Cortex of kidney (tissue), 1 donor: ENCODE measurements at places on chromosomes 16 and 17.

DNA sequence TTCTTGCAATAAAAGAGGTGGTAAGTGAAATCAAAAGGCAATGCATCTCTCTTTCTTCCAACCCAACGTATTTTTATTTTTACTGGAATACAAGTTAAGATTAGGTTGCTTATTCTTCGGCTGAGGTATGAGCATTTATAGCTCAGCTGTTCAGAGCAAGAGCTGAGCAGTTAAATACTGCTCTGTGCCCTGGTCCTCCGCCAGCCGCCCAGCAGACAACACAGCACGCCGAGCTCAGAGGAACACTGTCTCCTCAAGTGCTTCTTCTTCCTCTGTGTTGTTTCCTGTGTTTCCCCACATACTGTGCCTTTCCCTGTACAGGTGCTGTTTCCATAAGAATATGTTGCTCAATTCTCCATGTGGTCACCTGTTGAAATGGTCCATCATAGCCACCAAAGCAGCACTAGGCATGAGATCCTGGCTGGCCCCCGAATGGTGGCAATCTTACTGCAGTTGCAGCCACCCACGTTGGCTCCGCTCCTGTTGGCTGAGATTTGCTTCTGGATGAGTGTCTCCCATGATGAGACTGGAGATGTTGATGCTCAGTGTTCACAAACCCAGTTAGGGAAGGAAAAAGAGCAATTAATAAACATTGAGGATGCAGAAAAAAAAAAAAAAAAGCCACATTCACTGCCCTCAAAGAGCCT, 515.3 kb downstream of the GRIN2A start:
- no peak for DNase-seq

DNA sequence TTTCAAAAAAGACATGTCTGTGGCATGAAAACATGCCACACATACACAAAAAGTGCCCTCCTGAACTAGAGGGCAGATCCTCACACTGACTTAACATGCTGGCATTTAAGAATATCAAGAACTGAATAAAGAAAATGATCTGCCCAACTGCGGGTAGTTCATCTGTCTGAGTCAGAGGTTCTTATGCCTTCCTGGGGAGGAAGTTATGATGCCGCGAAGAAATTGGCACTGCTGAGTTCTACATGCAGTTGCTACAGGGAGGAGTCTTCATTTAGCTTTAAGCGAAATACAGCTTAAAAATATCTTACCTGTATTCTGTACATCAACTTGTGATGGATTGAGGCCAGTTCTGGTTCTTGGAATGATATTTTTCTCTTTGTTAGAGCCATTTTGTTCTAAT, 6.3 kb downstream of the ALDH3A2 start:
- DNase-seq: no peak

GRCh38 chr17:73838815-73839214, 194.6 kb upstream of the SDK2 start:
- no peak for DNase-seq

- DNase-seq: no peak
These were observed 28.4 kb downstream of the MYH3 start for GRCh38 chr17:10628756-10629155.

- DNase-seq: no peak
These were observed 6.1 kb downstream of the DRG2 start for GRCh38 chr17:18093616-18094408.

DNA sequence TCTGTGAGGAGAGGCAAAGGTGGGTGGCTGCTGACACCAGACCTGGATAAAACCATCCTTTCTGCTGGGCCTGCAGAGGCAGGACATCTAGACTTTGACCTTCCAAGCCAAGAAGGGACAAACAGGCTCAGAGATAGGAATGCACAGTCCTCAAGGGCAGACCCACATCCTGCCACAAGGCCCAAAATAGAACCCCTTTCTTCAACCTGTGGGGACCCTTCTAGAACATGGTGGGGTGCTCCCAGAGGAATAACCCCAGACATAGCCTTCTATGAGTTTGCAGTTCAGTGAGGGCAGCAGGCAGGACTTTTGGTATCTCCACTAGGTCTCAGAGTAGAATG, 3.8 kb upstream of the CBFB start:
- DNase-seq: no peak
